Stimulated activated CD8-positive, alpha-beta memory T cell treated with anti-CD3 and anti-CD28 coated beads, Interleukin-7, amount 100 ng/mL, for 4 hours (primary cell): ENCODE measurements at places on chromosomes 2 and 18.

DNA sequence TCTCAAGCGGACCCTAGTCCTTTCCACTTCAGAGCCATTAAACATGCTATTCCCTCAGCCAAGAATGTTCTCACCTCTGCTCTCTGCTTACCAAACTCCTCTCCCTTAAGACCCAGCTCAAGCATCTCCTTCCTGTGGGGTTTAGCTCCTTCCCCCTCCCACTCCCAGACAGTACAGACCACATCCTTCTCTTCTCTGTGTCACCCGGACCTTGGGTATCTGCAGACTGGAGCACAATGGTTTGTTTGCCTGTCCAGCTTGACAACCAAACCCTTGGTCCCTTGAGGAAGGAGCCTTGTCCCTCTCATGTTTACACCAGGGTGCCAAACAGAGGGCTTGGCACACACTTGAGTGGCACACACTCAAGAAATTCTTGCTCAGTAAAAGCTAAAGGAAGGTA lies 4.1 kb upstream of the CD8A start:
- DNase-seq: no peak

- DNase-seq: no peak
These were observed 22.8 kb upstream of the MYO3B start for GRCh38 chr2:170155022-170155722.

GRCh38 chr2:110655701-110656100 lies 22.2 kb downstream of the BUB1 start:
- DNase-seq: no peak

DNA sequence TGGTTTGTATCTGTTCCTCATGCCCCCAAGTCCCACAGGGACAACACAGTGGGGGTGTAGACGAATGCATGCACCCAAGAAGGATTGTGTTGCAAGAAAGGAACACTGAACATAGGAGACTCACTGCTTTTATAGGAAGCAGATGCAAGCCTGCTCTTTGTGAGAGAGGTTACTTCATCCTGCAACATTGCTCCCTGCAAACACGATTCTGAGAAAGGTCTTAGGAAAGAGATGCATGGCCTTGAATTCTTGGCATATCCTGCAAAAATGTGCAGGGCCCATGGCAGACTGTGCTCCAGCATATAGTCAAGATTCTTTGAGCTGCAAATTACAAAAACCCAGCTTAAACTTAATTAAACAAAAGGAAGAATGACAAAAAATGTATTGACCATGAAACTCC lies 312.2 kb upstream of the MGAT5 start:
- no peak for DNase-seq

GRCh38 chr2:238497610-238498005 lies 70.9 kb downstream of the ASB1 start:
- DNase-seq: no peak

DNA sequence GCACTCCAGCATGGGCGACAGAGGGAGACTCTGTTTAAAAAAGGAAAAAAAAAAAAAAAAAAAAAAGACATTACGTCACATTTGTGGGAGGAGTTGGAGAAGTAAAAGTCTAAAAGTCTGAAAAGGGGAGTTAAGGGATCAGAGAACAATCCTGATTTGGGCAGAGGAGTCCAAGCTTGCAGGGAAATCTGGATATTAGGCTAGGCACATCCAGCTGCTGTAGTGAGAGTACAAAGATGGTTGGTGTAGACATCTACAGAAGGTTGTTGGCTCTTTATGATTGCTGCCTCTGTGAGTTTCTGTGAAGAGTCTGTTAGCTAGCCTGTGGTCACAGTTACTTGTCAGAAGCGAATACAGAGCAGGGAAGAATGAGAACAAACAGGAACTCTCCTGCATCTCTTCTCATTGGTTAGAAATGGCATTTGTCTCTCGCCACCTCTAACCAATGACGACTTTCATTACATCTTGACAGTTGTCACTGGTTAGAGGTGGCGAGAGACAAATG lies 3.3 kb upstream of the OSBPL6 start:
- no peak for DNase-seq

DNA sequence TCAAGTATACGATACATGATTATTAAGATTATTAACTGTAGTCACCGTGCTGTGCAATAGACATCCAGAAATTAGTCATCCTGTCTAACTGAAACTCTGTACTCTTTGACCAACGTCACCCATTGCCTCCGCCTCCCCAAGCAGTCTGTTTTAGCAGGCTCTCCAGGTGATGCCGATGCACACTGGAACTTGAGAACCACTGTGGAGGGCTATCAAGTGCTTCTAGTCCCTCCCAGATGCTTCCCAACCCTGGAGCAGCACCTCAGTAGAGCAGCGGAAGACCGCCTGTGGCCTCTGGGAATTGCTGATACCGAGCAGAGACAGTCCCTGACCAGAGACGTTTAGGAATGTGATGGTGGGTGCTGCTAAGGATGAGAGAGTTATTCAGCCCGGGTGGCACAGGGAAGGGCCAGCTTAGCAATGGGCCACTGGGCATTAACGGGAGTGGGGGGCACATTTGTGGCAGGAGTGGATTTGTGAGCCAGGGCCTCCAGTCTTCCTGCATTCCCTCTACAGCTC lies 50.7 kb downstream of the LIPG start:
- no peak for DNase-seq

GRCh38 chr2:218871345-218872302 lies 9.0 kb upstream of the WNT10A start:
- no peak for DNase-seq

DNA sequence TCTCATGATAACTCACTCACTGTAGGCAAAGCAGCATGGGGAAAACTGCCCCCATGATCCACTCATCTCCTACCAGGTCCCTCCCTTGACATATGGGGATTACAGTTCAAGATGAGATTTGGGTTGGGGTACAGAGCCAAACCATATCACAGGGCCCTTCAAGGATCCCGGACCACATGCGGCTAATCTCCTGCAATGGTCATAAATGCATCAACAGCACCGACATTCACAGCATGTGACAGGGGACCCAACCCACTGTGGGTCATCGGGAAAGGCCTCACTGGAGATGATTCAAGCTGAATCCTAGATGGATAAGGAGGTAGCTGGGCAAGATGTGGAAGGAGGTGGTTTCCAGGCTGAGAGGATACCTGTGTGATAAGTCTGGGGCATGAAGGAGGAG lies 129.4 kb downstream of the MYO5B start:
- DNase-seq: no peak

- no peak for DNase-seq
These were observed 398.3 kb upstream of the HNRNPA3 start for GRCh38 chr2:176814274-176814673.

- no peak for DNase-seq
These were observed 65.9 kb upstream of the TNP1 start for GRCh38 chr2:216925636-216926366.

GRCh38 chr2:156379071-156379470 lies 46.5 kb upstream of the NR4A2 start:
- DNase-seq: no peak

DNA sequence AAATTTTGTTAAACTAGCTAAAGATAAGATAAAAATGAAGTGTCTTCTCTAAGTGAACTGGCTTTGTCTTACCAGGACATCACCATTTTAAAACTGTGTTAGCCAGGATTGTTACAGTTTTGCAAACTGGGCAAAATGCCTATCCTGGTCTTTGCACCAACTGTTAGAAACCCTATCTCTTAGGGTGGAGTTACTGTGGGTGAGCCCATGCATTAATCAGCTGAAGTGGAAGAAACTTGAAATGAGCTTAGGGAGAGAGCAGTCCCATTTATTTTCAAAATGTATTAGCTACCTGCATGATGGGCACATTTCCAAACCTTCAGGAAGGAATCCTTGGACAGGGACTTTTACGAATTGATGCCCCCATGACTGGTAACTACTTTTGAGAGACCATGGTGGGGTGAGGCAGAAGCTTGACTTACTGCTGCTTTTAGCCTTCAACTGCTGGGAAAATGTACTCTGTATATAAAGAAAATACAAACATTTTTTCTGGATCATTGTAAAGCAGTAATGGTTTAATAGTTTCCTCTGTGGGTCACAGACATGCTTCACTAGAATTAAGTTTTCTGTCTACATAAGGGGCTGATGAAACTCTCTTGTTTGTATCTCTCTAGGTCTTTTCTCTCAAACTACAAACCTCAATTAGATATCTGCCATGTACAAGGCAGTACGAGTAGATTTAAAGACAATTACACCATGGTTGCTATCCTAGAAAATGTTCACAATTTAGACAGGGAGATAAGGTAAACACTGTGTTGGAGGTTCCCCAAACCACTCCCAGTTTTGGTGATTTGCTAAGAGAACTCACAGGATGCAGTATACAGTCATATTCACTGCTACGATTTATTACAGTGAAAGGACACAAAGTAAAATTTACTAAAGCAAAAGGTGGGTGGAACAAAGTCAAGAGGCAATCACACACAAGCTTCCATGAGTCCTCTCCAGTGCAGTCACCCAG lies 321.4 kb upstream of the MMADHC start:
- DNase-seq: no peak
